ENCODE measurements at places on chromosomes 7 and 10.

GRCh38 chr7:94061326-94061725 lies 57.2 kb upstream of the BET1 start:
- DNase-seq, result no peak

DNA sequence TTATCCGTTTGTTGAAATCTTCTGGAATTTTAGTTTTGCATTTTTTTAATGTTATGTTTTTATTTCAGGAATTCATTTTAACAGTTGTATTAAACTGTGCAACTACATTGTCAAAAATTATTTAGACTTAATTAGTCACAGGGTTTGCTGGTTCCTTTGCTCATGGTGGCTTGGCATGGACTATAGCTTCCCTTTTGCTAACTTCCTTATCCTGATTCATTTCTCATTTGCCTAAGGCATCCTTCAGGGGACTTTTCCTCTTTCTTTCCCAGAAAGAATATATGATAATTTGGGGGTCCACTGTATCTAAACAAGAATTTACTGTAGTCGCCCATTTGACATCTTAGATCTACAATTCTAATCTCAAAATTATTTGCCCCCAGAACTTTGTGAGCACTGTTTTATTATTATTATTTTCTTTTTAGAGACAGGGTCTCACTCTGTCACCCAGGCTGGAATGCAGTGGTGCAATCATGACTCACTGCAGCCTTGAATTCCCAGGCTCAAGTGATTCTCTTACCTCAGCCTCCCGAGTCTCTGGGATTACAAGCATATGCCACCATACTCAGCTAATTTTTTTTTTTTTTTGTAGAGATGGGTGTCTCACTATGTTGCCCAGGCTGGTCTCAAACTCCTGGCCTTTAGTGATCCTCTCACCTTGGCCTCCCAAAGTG lies 13.9 kb downstream of the FIGNL1 start:
- no peak for DNase-seq

- DNase-seq, result no peak
Measured at GRCh38 chr7:82194016-82194643, 249.4 kb downstream of the CACNA2D1 start.

- DNase-seq, result no peak
Measured at GRCh38 chr10:16843252-16843870, 26.1 kb upstream of the RSU1 start.

DNA sequence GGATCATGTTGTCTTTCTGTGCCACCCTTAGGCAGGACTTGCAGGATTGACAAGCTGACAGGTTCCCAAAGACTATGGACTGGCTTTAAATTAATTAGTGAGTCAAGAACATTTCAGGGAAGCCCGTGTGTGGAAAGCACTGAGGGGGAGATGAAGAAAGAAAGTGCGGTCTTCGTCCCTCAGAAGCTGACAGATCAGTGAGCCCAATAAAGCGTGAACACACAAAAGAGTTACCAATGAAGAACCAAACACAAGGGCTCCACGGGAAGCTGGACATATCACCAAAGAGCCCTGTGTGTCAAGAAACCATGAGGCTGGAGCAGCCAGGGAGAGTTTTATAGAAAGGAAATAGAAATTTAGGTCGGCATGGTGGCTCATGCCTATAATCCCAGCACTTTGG lies 725.8 kb downstream of the PARD3 start:
- no peak for DNase-seq

GRCh38 chr7:39464350-39465054 lies 101.7 kb upstream of the YAE1 start:
- DNase-seq, result no peak

- no peak for DNase-seq
Measured at GRCh38 chr7:20735346-20736065, 51.2 kb downstream of the SP8 start.

GRCh38 chr10:125788156-125789034 lies 12.8 kb upstream of the MMP21 start:
- DNase-seq, result no peak

- no peak for DNase-seq
Measured at GRCh38 chr7:17771901-17772408, 168.3 kb downstream of the SNX13 start.

- DNase-seq, result no peak
Measured at GRCh38 chr7:105820363-105821066, 55.9 kb downstream of the ATXN7L1 start.

GRCh38 chr7:70614237-70615045 lies 517.5 kb upstream of the GALNT17 start:
- DNase-seq, result no peak

DNA sequence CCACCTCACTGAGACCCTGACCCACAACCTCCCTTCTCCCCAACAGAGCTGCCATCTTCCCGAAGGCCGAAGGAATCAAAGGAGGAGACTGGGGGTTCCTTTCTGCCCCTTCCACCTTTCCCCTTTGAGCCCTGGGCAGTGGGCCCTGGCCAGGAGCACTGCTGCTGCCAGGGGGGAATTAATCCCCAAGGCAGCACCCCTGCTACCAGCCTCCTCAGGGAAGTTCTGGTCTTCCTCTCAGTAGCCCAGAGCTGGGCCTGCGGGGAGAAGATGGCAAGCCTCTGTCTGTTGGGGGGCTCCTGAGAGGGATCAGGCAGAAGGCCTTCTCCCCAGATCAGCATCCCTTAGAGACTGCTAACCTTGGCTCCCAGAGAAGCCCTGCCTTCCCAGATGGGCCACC lies 25.5 kb downstream of the DPCD start:
- DNase-seq, result no peak

- DNase-seq, result no peak
Measured at GRCh38 chr10:119723624-119724023, 2.2 kb upstream of the INPP5F start.

DNA sequence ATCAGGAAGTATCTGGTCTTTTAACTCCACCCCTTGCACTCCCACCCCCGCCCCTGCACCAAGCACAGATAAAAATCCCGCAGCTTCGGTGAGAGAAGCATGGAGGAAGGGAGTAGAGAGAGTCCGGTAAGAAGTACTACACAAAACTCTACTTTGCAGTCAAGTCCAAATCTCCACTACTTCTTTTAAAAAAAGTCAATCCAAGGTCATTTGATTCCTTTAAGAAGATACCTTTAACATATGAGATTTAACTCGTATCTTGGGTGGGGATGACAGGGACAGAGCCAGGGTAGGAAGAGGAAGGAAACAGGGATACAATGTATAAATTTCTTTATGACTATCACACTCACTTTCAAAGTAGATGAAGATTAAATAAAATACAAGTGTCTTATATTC lies 132.1 kb downstream of the NRBF2 start:
- DNase-seq, result peak; percentile 48

- DNase-seq, result peak; percentile 27
Measured at GRCh38 chr7:28955718-28956607, 2.2 kb downstream of the TRIL start.

DNA sequence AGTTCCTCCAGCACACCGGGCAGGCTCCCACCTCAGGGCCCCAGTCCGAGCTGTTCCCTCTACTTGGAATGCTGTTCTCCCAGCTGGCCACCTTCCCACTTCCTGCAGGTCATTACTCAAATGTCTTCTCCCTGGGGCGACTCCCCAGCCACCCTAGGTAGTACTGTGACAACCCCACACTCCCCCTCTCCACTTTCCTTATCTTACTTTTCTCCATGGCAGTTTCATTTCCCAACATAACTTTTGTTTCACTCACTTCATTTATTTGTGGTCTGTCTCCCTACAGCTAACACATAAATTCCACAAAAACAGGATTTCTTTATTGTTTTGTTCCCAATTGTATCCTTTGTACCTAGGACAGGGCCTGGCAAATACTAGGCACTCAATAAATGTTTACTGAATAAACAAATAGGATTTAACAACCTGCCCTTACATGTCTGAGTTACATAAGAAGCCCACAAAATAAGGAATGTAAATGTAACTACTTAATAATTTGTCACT lies 76.5 kb downstream of the JAZF1 start:
- DNase-seq, result no peak

DNA sequence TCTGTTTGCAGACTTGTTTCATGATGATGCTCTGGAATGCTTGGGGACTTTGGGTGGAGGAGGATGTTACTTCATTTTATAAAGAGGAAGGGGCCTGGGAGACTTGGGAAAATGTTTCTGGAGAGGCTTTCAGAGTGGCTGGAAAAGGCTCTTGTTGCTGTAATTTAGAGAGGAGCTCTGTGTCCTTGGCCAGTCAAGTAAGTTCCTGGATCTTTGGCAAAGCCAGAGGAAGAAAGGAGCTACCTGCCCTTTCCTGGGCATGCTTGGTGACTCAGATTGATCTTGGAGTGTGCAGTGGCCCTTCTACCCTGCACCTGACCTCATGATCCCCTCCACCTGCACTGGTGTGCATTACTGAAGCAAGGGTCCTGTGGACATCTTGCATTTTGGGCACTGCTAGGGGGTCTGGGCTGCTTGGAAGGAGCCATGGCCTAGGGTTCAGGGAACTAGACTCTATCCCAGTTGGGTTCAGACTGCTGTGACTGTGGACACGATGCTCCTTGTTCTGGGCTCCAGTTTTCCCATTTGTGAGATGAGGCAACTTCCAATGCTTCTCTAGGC lies 56.1 kb downstream of the ADCYAP1R1 start:
- DNase-seq, result no peak

DNA sequence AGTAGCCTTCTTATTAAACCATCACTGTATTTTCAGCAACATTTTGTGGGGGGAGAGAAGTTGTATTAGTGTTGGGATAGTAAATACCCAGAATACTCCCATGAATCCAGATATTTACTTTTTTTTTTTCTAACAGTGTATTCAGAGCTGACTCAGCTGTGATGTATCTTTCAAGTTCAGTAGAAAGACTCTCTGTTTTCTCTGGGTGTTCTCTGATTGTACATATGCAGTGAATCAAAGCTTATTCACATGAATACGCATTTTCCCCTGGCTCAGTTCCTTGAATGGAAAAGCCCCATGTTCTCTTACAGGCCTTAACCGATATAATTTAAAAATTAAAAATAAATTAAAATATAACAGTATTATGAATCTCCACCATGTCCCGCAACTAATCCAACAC lies 1.3 kb downstream of the TFPI2 start:
- no peak for DNase-seq

DNA sequence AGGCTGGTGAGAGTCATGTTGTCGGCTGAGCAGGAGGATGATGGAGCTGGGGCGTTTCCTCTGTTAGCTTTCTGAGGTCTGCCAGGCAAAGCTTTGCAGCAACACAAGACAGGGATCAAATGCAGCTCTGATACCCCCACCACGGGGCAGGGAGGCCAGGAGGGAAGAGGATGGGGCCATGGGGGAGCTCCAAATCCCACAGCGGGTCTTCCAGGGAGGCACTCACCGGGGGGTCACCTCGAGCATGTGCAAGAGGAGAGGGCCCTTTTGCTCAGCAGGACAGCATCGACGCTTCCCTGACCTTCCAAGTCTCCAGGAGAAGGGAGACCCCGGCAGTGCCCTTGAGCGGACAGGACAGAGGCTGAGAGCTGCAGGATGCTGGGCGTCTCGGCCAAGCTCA lies 127.5 kb downstream of the WDR37 start:
- DNase-seq, result no peak

DNA sequence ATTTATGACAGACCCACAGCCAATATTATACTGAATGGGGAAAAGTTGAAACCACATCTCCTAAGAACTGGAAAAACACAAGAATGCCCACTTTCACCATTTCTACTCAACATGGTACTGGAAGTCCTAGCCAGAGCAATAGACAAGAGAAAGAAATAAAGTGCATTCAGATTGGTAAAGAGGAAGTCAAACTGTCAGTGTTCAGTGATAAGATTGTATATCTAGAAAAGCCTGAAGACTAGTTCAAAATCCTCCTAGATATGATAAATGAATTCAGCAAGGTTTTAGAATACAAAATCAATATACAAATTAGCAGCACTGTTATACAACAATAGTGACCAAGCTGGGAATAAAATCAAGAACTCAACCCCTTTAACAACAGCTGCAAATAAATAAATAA lies 6.9 kb upstream of the ZNF138 start:
- no peak for DNase-seq

- DNase-seq, result no peak
Measured at GRCh38 chr7:78863281-78863680, 590.2 kb downstream of the MAGI2 start.

DNA sequence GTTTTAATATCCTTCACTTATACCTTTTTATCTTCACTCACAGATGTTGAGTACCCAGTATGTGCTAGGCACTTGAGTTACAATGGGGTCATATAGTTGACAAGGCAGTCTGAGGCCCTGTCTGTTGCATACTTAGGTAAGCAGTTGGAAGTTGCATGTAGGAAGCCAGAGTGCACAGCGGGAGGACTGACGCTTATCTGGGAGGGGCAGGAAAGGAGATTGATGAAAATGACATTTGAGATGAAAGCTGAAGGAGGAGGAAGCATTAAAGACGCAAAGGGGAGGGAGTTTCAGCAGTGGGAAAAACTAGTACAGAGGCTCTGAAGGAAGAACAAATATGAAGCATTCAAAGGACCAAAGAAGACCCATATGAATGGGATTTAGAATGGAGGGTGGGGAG lies 266.2 kb downstream of the HTR7 start:
- no peak for DNase-seq

DNA sequence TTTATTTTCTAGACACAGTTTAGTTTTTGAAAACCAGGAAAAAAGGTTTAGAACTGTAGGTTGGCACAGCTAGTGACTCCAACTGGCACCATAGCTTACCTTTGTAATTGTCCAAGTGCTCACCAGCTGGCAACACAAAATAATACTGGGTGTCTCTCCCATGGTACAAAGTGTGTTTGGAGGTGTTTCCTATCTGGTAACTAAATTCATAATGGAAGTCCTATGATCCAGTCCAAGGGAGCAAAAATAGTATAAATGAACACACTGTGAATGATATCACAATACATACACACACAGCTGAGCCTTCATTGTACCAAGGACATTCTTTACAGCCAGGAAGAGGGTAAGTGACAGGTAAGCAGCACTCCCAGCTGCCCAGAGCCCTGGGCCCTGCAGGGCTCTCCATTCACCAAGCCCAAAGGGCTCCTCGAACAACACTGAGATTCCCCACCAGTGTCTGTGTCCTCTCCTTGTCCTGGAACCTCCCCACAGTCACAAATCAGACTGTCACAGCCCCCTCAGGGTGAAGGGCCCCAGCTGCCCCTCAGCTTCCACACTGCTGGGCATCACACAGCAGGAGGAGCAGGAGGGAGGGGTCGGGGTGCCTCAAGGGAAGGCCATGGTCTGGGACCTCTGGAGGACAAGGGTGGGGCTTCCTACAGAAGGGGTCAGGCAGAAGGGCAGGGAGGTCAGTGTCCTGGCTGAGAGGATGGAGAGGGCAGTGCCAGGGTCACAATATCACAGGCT lies 72.1 kb downstream of the PKD1L1 start:
- no peak for DNase-seq

- DNase-seq, result peak; percentile 49
Measured at GRCh38 chr7:93442478-93443224, 131.9 kb downstream of the CALCR start.

Data from activated naive CD4-positive, alpha-beta T cell treated with anti-CD3 and anti-CD28 coated beads, Interleukin-2, amount 10 ng/mL, durations not matched to agents 7 days and 5 days (primary cell).